Urinary bladder (tissue), 4 donors: ENCODE measurements at places on chromosomes 4 and X. TPM values are rescaled to one million over a fixed set of nuclear protein-coding genes. Genes with fewer than 3 reads are reported as not detected.

Gene VEGFC
- 15.4 TPM for total RNA-seq

DNA sequence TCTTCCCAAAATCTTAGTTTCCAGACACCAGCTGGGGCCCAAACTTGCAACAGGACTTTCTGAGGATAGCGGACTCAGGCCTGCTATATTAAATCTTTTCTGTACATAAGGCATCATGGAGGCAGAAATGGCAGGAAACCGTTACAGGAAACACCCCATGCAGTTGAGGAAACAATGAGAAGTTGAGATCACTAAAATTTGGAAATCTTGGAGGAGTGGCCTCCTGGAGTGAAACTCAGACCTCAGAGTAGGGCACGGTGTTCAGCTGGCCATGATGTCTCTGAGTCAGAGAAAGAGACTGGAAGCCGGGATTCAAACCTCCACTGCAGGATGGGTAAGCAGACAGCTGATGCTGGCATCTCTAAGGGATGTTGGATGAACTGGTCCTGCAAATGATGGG lies 372.6 kb upstream of the CTSO start:
- DNase-seq, result no peak

GRCh38 chr4:70452946-70453345 lies 19.1 kb upstream of the MUC7 start:
- DNase-seq, result no peak

Gene MAMLD1
- 2.5 TPM for total RNA-seq

DNA sequence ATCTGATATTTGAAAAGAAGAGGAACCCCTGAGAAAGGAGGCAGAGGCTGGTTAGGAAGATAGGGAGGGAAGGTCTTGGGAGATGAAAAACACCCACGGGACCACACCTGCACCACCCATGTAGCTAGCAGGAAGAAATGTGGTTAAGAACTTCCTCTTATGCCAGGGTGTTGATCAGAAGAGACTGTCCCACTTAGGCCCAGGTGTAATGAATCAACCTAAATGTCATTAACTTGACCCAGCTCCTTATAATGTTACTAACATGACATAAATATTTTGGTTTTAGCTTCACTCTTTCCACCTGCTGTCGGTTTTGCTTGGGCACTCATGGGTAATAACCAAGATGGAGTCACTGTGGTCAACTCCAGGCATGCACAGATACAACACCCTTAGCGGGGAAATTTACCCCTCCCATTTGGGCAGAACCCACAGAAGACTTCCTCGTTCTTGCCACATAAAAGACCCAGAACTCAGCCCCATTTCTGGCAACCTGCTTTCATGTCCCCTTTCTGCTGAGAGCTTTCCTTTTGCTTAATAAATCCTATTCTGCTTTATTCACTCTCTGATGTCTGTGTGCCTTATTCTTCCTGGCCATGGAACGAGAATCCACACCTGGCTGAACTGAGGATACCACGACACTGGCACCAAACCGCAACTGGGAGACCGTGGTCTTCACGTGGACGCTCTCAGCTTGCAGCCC lies 46.8 kb downstream of the ZNF141 start:
- DNase-seq, result no peak

DNA sequence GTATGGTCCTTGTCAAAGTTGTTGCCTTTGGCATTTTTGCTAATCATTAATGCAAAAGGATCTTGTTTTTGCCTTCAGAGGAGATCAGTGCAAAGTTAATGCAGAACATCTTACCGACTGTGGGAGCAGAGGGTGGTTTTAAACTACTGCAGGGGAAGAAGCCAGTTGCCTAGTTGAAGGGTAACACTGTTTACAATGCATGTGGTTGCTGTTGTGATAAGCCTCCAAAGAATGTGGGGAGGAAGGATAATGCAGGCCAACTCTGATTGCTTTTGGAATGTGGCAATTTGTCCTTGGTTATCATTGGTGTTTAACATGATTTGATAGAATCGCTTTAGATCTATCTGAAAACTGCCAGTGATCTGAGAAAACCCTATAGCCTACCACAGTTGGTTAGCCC lies 204.3 kb upstream of the TLL1 start:
- DNase-seq, result no peak

DNA sequence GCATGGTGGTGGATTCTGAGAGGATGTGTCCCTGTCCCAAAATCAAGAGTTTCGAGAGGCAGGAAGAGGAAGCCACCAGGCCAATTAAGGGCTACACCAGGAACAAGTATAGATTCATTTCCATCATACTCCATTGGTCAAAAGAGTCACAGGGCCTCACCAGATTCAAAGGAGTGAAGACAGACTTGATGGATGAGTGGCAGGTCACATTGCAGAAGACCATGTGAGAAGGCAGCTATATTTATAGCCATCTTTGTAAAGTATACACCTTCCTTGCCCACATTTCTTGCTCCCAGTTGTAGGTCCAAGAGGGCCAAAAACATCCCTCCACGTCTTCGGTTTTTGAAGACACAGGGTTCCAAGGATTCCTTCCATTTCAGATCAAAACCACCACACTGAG lies 406.0 kb downstream of the BCOR start:
- no peak for DNase-seq

- no peak for DNase-seq
Observed at GRCh38 chr4:84151574-84151973, 347.5 kb downstream of the NKX6-1 start.

DNA sequence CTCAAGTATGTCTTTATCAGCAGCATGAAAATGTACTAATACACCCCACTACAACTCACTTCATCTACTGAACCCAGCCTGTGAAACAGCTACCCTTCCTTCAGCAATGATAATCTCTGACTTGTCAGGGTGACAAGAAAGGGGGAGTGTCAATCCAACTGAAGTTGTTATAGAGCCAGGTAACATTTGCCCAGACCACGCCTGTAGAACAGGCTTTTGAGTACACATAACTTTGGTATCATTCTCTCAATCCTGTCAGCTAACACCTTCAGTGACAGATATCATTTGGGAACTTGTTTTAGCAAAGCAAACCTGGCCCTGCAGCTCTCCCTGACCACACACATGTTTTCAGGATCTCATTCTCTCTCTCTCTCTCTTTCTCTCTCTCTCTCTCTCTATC lies 592.2 kb downstream of the SMARCA1 start:
- no peak for DNase-seq

DNA sequence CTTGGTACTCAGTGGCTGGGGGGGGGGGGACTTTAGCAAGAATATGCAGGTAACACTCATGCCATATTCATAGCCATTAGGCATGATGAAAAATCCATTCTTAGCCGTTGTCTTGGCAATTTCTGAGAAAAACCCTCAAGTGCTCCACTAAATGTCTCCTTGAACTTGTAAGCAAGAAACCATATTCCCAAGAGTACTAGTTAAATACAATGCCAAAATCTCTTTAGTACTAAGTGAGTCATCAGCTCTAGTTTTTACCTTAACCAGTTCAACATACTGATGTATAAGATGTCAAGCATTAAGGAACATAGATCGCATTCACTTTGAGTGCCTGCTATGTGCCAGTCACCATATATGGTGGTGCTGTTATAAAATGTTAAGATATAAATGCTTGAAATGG lies 27.5 kb downstream of the UBE2D3 start:
- no peak for DNase-seq

GRCh38 chrX:7146703-7147412 lies 654 bp upstream of the STS start:
- no peak for DNase-seq

DNA sequence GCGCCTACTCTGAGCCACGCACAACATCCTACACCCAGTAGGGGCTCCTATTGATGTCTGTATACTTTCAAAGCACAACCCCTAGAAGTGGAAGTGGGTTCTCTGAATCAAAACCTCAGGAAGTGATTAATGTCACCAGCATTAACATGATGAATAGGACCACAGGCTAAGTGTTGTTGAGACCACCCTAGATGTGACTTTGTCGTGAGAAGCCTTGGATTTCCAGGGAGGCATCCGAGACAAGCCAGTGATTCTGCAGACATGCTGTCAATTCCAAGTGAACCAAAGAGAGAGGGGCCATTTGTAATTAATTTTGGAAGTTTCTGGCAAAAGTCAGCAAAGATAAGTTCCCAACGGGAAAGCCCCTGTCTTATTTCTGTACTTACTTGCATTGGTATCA lies 493.0 kb downstream of the ZIC3 start:
- DNase-seq, result no peak

- no peak for DNase-seq
Observed at GRCh38 chrX:118026631-118027030, 90.0 kb downstream of the KLHL13 start.

- DNase-seq, result no peak
Observed at GRCh38 chr4:24704149-24704548, 91.2 kb upstream of the SOD3 start.

- no peak for DNase-seq
Observed at GRCh38 chr4:24664956-24665355, 80.6 kb upstream of the DHX15 start.

- DNase-seq, result no peak
Observed at GRCh38 chr4:19752599-19752998, 499.1 kb upstream of the SLIT2 start.

DNA sequence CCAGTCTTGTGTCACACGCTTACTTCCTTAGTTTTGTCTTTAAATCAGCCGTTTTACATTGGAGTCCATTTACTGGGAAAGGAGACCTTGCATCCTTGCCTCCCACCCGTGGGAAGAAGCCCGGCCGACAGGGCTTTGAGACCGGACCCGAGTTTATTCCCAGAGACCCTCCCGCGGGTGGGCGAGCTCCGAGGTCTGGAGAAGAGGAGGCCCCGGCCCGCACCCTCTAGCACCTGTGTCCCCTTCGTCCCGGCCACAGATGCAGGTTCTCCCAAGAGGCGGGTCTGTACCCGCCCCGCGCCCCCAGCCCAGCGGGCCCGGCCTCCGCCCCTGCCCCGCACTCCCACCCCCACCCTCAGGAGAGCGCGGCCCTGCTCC lies 3.8 kb upstream of the SLC26A1 start:
- no peak for DNase-seq
